ENCODE measurements at places on chromosomes 1 and 21.

- DNase-seq, result no peak
Measured at GRCh38 chr1:159132271-159132881, 39.0 kb upstream of the CADM3 start.

DNA sequence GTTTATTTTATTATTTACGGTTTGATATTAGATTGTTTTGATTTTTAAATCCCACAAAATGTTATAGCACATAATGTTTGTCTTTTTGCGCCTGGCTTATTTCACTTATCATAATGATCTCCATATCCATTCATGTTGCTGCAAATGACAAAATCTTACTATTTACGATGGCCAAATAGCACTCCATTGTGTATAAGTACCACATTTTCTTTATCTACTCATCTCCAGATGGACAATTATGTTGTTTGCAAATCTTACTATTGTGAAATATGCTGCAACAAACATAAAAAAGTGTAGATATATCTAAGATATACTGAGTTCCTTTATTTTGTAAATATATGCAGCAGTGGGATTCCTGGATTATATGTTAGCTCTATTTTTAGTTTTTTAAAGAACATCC, 1568.3 kb downstream of the AMY1C start:
- no peak for DNase-seq

GRCh38 chr1:212536586-212536985, 72.0 kb upstream of the ATF3 start:
- no peak for DNase-seq

DNA sequence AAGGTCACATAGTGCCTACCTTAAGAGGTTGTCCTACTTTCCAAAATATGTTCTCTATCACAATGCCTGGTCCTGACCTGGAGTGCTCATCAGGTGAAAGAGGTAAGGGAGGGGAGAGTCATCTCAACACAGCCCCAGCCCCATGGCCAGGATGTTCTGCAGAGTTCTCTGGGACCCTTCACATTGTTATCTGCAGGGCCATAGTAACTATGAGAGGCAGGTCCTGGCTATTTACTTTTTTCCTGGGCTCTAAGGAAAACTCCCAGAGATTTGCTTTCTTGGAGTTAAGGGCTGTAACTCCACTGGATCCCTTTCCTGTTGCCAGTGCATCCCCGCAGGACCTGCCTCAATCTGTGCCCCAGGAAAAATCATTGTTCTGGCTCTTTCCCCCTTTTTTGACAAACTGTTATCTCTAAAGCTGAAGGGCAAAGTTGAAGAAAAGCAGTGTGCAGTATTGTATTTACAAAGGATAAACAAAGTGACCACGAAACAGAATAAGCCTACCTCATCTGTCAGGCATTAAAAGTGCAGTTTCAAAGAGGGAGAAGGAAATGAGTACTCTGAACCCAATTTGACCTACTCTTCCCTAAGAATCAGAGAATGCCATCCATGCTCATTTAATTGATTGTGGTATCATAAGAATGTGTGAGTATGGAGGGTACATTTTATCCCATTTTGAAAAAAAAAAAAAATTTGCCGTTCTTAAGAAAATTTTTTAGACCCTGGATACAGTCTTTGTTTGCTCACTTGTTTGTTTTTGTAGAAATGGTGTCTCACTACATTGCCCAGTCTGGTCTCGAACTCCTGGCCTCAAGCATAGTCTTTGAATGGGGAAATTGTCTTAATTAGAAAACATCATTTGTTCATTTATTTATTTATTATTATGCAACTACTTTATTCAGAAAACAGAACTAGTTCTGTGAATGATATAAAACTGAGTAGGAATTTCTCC, 149.6 kb downstream of the RHOU start:
- no peak for DNase-seq

- no peak for DNase-seq
Measured at GRCh38 chr21:45940091-45940490, 41.5 kb upstream of the COL6A1 start.

DNA sequence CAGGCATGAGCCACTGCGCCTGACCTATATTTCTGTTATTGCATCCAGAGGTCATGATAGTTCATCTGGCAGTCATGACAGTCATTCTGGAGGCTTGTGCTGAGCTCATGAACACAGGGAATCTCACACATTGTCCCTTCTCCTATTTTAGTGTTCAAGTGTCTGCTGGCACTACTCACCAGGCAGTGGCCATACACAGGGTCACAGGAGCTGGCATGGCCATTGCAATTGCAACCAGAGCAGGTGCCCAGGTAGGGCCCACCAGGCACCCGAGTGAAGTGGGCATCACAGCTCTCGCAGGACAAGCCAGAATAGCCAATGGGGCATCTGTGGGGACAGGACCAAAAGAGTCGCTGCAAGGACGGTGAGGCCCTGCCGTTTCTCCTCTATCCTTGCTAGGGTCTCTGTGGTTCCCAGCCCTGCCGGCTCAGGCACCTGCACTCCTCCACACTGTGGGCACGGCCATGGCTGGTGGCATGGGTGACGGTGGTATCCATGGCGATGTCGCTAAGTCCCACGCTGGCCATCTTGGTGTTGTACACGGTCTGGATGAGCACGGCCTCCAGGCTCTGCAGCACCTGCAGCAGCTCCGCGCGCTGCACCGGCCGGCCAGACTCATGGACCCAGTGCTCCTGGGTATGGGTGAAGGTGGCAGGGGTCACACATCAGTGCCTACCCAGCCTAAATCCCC, 57.0 kb downstream of the HSPG2 start:
- no peak for DNase-seq

DNA sequence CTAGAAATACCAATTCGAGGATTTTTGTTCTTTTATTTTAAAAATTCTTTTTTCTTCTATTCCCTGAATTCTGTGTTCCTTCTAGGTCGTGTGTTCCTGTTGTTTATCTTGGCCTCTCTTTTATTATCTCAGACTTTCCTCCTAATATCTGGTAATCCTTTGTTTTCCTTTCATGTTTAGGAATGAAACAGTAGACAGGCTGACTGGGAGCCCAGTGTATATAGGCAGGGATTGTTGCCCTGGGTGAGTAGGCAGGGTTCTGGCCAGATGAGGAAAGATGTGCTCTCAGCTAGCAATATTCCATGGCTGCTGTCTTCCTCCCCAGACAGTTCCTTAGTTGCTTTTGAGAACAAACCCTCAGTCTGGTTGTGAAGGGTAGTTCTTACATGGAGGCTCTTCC, 161.8 kb upstream of the PDE4B start:
- DNase-seq, result no peak

- DNase-seq, result no peak
Measured at GRCh38 chr1:160541622-160542302, 18.7 kb upstream of the SLAMF6 start.

- DNase-seq, result no peak
Measured at GRCh38 chr1:219582296-219582695, 30.6 kb downstream of the ZC3H11B start.

DNA sequence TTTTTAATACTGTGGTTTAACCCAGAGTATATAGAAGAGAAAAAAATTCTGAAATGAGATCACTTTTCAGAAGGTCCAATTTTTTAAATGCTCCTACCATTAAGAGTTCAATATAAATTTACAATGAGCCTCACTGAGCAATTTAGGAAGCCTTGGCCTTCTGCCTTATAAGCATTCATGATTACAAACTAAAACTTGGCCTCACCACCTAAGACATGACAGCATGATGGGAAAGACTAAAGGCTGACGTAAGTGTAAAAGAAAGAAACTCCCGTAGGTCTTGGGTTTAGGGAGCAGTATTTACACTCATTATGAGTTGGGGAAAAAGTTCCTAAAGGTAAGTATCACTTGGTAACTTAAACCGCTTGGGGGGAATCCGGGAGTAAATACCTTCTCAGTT, 70.7 kb upstream of the ESRRG start:
- no peak for DNase-seq

DNA sequence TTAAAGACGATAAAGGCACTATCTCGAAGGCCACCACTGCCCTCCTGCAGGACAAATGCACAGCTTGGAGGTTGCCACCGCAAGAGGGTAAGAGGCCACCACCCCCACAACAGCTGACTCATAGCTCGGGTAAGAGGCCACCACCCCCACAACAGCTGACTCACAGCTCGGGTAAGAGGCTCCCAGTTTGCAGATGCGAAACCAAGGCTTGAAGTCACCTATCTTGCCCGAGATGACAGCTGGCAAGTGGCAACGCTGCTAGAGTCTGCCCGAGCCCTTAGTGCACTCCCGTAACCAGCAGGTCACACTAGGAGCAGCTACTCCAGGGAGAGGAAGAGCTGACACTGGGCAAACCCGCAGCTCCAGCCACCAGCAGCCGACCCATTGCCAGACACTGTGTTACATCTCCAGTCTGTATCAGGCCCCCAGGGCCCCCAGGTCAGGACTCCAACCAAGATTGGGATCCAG, 17.1 kb upstream of the SPSB1 start:
- peak; percentile 34 for DNase-seq

DNA sequence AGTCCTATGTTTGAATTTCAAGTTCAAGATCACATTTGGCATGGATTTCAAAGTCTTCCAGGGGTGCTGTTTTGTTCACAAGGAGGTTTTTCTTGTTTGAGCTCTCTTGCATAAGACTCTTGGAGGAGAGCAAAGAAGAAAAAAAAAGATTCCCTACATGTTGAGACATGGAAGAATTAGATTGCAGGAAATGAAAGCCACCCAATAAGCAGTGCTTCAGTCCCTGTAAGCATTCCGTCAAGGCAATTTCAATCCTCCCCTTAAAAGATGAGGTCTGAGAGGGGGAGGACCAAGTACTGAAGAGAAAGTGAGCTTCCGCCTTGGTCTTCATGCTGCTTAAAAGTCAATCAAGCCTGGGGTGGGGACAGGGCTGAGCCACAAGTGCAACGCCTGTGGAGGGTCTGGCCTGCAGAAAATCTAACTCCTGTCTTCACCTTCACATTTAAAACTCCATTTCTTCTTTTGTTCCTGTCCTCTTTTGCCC, 50.2 kb downstream of the LPAR3 start:
- DNase-seq, result no peak

- no peak for DNase-seq
Measured at GRCh38 chr1:212162635-212163034, 122.6 kb upstream of the PPP2R5A start.

GRCh38 chr1:1376551-1377226, 1.7 kb upstream of the AURKAIP1 start:
- DNase-seq, result no peak

DNA sequence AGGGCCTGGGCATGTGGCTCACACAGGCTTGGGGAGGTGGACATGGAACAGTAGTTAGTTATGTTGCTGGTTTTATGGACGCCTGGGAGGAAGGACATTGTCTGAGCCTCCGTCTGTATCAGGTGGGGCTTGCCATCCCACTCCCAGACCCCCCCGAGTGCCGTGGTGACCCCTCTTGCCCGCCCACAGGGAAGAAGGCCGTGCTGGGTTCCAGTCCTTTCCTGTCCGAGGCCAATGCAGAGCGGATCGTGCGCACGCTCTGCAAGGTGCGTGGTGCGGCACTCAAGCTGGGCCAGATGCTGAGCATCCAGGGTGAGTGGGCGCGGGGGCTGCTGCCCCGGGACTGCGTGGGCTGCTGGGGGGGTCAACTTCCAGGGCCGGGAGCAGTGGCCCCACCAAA, 41.7 kb downstream of the COQ8A start:
- no peak for DNase-seq

DNA sequence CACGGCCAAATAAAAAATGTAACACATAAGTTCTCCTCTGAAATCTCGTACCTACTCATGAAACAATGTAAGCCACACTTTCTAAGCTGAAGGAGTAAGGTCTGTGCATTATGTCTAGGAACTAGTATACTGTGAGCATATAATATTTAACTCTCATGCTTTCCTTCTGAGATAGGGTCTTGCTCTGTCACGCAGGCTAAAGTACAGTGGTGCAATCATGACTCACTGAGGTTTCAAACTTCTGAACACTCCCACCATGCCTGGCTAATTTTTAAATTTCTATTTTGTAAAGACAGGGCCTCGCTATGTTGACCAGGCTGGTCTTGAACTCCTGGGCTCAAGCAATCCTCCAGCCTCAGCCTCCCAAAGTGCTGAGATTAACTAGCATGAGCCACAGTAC, 71.3 kb downstream of the AHCTF1 start:
- DNase-seq, result no peak

DNA sequence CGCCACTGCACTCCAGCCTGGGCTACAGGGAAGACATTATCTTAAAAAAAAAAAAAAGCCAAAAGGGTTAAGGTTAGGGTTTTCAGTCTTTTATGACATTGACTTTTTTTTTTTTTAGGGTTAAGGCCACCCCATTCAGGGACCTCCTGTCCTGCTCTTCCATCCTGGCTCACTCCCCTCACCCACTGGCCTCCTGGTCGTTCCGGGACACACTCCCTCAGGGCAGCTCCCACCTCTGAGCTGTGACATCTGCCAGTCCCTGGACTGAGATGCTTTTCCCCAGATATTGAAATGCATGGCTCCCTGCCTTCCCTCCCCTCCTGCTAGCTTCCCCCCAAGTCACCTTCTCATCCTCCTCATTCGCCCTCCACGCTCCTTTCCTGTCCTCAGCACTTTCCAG, 9.6 kb downstream of the PLEKHG5 start:
- DNase-seq, result no peak

- no peak for DNase-seq
Measured at GRCh38 chr1:192579010-192579738, 3.6 kb downstream of the RGS1 start.

DNA sequence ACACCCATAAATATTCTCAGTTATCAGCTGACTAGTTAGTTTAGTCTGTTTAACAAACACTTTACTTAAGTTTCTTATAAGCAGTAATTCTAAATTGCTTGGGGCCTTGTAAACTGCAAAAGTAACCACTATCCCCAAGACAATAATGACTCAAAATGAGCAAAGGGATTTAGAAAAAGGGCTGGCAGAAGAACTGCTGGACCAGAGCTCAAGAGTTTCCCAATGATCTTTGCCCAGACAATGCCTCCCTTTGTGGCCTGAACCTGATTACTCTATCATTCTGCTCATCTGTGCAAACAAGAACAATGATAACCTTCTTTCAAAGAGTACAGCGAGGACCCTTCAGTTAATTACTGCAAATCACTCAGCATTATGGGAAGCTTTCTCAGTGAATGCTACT, 123.5 kb downstream of the TIAM1 start:
- DNase-seq, result no peak

DNA sequence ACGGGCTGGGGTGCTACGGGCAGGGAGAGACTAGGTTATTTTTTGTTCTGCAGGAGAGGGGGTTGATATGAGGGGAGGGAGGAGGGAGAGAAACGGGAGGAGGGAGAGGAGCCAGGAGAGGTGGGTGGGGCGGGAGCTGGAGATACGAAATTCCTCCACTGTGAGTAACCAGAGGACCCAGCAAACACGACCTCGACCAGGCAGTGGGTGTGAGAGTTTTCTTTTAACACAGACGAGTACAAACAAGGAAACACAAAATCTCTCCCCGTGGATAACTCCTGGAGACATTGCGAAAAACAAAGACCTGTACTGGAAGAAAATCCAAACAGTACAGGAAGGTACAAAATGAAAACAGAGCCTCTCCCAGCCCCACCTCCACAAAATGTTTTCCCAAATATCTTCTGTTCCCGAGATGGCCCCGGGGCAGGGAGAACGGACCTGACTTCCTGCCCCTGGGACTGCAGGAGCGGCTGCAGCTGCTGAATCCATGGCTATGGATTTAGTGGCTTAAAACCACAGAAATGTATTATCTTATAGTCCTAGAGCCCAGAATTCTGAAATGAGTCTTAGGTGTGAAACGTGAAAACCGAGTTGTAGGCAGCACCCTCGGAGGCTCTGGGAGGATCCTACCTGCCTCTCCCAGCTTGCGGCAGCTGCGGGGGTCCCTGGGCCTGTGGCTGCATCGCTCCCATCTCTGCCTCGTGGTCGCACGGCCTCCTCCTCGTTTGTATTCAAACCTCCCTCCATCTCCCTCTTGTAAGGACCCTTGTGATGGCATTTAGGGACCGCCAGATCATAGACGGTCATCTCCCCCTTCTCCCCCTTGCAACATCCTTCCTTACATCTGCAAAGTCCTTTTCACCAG, 82.2 kb downstream of the RIPK4 start:
- no peak for DNase-seq

- DNase-seq, result peak; percentile 9
Measured at GRCh38 chr1:223845037-223845809, 524 bp downstream of the TP53BP2 start.
